ENCODE measurements at places on chromosomes 3 and 15.
A peak's percentile ranks its signal among the peaks of the same experiment; 100 is the strongest.

DNA sequence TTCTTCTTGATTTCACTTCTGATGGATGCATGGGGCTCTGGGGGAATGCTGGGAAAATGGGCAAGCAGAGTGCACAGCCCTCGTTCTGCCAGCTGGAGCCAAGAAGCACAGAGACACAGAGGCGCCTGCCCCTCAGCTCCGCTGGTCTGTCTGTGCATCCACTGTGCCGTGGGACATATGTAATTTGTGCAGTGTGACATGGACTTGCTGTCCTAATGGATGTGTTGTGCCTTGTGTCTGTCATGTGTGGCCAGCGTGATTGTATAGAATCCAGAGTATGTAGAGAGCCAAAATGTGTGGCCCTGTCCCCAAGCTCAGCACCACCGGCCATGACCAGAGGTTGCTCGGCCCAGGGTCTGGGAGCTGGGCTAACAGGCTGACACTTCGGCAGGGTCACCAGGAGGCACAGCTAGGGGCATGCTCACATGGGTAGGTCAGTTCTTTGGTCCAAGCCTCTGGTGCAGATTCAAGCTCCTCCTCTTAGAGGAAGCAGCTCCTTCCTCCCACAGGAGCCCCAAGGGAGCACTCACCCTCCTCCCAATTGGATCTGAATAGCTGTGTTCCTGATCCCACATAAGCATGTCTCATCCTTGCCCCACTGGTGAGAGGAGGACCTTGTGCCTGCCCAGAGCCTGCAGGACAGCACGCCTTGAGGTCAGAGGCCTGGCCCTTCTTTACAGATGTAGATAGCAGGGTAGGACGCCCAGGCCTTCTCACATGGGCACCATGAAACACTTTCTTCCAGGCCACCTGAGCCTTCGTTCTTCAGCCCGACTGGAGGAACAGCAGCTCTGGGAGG, 100.8 kb upstream of the ABHD17C start:
- no peak for DNase-seq

DNA sequence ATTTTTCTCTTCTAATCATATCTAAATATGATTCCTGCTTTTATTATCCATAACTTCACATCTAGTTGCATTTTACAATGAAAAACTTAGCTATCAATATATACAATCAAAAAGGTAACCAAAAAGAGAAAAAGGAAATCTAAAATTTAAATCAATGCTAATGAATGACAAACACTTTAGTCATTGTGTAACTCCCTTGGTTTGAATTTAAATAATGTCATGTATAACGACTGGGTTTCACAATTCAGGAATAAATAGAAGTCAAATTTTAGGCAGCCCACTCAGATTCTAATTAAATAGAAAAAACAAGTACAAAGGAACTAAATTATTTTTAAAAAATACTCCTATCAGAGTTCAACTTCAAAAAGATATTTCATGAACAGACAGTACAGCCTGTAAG, 26.9 kb downstream of the DPH6 start:
- DNase-seq: no peak

DNA sequence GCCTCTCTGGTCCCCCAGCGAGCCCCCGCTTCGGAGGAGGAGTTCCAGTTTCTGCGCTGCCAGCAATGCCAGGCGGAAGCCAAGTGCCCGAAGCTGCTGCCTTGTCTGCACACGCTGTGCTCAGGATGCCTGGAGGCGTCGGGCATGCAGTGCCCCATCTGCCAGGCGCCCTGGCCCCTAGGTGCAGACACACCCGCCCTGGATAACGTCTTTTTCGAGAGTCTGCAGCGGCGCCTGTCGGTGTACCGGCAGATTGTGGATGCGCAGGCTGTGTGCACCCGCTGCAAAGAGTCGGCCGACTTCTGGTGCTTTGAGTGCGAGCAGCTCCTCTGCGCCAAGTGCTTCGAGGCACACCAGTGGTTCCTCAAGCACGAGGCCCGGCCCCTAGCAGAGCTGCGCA, 3.5 kb downstream of the PML start:
- DNase-seq: no peak

DNA sequence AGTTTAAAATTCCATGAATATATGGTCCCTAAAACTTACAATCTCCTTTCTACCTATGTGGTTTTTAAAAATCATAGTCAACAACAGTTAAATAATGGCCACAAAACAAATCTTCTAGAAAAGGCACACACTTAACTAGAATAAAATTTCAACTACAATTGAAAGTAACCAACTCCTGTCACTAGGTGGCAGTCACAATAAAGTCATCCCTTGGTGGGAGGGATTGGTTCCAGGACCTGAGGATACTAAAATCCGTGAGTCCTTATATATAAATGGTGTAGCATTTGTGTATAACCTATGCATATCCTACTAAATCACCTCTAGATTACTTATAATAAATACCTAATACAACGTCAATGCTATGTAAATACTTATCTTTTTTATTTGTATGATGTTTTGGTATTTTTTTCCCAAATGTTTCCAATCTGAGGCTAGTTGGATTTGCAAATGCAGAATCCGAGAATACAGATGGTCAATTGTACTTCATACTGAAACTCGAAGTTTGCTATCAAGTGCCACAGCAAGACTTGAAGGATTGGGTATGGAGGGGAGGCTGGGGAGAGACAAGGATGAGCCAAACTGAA, 172.6 kb downstream of the FMN1 start:
- DNase-seq: peak; percentile 51

DNA sequence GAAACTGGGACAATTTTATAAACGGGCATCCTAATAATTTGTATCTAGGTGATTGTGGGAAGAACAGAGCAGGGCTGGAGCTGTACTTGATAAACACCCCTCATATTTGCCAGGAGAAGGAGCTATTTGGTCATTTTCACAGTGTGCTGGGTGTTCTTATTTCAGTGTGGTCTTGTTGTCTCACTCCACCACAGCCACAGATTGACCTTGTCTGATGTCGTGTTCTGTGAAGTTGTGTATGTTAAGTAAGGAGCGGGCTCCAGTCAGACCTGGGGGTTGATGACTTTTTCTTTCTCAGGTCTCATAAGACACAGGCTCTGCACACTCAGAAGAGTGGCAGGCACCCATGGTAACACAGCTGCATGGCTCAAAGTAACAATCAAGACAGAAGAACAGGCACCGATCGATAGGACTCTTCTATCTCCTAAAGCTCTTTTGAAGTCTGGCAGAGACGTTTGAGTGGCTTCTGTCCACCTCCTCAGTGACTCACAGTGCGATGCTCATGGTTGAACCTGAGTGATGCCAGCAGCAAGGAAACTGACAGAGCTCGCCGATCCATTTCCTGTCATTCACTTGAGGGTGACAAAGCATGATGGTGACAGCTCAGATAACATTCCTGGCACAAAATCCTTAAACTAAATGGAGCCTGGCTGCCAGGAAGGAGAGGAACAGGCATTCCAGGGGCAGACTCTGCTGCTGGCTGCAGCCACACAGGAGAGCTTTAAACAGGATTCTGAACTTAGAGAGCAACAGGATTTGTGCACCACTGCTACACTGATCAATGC, 20.8 kb downstream of the DPH3 start:
- DNase-seq: no peak

GRCh38 chr3:99891610-99892285, 74.1 kb downstream of the CMSS1 start:
- DNase-seq: no peak

DNA sequence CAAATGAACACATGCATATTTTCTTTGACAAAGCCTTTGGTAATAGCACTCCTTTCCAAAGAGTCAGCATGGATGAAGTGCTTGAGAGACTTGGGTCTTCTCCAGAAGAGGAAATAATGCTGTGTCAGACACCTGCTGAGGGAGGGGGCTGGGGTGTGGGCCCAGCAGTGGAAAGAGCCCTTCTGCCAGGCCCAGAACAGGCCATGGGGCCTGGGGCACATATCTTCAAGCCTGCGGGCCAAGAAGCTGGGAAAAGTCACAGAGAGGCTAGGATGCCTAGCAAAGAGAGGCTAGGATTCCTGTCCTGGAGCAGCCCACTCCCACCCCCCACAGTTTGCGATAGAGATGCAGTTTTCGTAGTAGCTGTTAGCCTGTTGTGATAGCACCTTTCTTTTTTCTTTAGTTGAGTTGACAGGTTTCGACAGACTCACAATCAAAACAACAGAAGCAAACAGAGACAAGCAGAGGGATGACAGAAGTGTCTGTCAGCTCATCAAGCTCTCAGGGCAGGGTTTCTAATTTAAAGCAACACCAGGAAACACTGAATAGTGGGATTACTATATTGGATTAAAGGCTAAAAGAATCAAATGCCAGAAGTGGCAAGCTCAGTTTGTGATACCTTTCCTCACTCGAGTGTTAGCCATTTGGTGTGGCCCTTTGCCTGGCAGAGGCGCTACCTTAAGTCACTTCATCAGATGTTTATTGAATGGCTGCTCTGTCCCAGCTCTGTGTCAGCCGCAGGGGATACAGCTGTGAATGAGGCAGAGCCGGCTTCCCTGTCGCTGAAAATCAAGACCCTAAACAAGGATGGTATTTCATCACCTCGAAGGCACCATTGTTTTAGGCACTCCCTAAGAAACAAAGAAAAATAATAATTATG, 19.0 kb downstream of the CMTM7 start:
- DNase-seq: peak; percentile 58

DNA sequence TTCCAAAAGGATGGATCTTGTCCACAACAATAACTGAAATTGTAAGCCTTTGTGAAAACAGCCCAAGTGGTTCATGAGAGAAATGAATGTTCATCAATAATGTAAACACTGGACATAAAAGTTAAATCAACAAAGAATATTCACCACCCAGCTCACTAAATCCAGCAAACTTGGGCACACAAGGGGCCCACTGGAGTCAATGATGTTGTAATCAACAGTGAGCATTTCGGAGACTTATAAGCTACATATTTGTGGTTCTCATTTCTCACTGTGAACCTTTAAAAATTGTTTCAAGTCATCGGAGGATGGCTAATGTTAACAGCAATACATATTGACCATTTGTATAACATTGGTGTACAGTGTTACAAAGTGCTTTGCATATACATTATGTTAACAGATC, 63.1 kb downstream of the VGLL4 start:
- DNase-seq: no peak

GRCh38 chr3:114874522-114874971, 272.5 kb downstream of the ZBTB20 start:
- no peak for DNase-seq

- no peak for DNase-seq
Measured at GRCh38 chr3:10707400-10708215, 108.4 kb upstream of the SLC6A11 start.

DNA sequence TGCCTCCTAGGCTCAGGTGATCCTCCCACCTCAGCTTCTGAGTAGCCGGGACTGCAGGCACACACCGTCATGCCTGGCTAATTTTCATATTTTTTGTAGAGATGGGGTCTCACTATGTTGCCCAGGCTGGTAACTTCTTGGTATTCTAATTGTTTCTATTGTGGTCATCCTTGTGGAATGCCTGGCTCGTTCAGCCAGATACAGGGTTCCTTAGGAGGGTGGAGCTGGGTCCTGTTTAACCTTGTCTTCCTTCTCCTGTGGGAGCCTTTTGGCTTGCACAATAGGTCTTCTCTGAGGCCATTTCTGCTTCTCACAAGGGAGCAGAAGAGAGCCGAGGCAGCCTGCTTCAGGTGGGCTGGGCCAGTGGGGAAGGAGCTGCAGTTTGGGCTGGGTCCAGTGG, 15.7 kb downstream of the PLEKHO2 start:
- DNase-seq: no peak

DNA sequence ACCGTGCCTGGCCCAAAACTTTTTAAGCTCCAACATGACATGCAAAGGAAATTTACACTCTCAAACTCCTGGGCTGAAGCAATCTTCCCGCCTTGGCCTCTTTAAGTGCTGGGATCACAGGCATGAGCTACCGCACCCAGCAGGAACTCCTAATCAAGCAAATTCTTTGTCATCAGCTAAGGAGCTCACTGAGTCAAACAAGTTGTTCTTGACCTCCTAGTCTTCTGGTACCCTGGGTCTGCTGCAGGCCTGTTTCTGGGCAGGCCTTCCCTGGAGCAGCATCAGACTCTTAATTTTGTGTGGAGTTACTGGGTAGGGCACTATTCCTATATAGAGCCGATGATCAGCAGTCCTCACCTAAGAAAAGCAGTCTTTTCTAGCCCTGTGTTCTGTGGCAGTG, 68.4 kb upstream of the FLNB start:
- no peak for DNase-seq

- no peak for DNase-seq
Measured at GRCh38 chr3:140822401-140823047, 119.1 kb upstream of the SLC25A36 start.

DNA sequence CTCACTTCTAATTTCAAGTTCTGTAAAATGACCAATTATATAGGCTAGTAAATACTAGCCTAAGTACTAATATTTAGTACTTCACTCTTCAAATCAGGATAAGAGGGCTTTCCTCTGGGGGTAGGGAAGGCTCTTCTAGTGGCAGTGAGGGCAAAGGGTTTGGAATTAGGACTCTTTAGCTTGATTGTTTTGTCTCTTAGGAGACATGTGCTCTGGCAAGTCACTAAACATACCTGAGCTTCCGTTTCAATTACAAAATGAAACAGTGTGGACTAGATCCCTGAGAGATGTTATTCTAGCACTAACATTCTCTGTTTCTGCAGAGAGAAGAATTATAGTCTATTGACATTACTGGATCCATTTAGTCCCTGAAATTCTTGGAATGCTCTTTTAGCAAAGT, 71.5 kb downstream of the PCOLCE2 start:
- no peak for DNase-seq

GRCh38 chr3:49671291-49672288, 2.6 kb upstream of the APEH start:
- DNase-seq: no peak

DNA sequence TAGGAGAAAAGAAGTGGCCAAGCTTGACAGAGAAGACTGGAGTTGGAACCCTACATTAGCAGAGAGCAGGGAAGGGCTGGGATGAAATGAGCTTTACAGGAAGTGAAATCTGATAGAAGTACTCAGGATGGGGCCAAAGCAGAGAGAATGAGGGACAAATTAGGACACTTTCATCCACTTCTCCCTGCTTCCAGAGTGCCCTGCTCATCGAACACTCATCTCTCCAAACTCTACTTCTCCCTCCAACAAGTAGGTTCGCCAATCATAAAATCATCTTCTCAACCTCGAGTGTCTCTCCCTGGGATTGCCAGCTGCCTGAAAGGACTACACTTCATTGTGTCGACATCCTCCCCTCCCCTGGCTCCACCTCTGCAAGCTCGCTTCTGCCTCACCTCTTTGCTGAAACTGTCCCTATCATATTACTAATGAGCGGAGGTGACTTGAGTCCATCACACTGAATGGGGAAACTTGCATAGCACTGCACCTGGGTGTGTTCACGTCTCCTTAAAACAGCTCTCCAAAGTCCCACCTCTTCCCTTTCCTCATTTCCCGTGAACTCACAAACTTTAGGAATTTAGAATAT, 365.8 kb downstream of the FOXP1 start:
- peak; percentile 92 for DNase-seq
